ENCODE measurements at places on chromosomes 5 and 9.
A peak's percentile ranks its signal among the peaks of the same experiment; 100 is the strongest.

GRCh38 chr9:15724016-15724415, 171.2 kb downstream of the CCDC171 start:
- no peak for DNase-seq

DNA sequence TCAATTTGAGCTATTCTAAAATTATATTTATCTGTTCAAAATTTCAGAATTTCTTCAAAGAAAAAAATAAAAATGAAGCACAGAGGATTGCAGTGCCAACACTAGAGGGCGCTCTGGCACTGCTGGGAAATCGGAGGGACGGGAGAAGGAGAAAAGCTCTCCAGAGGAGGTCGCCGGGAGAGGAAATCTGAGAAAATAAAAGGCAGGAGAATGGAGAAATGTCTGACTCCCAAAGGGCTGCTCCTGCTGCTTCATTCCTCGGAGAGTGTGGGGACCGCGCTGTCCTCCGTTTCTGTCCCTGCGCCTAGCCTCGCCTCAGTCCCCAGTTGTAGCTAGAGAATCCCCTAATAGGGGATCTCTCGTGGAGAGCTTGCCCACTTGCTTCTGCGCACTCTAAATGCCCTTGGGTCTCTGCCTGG, 40.0 kb upstream of the ARSB start:
- peak; percentile 19 for DNase-seq

GRCh38 chr5:52531105-52531504, 256.6 kb upstream of the ITGA1 start:
- DNase-seq, result no peak

GRCh38 chr5:118952992-118953651, 35.2 kb downstream of the DTWD2 start:
- no peak for DNase-seq

DNA sequence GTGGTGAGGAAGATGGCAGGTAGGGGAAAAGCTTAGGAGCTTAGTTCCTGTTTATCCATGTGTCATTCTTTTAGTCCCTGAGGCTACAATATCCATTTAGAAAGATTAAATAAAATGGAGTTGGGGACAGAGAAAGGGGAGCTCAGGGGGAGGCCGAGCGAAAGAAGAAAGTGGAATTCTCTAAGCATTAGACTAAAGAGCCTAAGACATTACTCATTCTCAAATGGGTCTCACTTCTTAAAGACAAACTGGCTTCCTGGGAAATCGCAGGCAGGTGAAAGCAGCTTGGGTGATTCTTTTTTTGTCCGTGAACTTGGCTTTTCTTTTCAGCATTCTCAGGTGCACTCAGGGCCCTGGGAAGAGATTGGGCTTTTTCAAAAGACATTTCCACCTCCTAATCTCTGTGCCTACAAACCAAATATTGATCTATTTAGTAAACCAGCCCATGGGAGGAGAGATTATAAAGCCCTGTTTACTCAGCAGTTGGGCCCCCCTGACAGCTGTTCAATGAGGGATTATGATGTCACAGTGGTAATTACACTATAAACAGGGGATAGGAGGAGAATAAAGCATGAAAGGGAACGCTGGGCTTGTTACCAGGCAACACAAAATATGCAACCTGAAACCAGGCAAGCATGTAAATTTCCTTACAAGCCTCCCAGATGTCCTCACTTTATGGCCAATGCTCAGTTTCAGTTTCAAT, 584.0 kb downstream of the ACTL7B start:
- no peak for DNase-seq

DNA sequence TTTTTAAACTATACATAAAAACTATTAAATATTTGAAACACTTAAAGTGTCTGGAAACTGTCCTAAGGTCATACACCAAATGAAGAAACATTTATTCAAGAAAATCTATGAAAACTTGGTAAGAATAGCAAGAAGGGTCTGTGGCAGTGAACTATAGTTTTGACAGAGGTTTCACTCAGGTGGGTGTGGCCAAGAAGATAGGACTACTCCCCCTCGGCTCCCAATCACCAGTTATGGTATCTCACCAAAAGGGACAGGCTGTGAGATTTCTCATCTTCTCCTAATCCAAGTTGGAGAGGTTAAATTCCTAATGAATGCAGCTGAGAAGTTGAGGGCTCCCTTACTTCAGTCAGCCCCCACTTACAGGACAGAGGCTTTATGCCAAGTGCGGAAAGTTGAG, 2.9 kb downstream of the ARSK start:
- DNase-seq, result no peak

- no peak for DNase-seq
Observed at GRCh38 chr9:113992994-113993393, 85.1 kb downstream of the AMBP start.

DNA sequence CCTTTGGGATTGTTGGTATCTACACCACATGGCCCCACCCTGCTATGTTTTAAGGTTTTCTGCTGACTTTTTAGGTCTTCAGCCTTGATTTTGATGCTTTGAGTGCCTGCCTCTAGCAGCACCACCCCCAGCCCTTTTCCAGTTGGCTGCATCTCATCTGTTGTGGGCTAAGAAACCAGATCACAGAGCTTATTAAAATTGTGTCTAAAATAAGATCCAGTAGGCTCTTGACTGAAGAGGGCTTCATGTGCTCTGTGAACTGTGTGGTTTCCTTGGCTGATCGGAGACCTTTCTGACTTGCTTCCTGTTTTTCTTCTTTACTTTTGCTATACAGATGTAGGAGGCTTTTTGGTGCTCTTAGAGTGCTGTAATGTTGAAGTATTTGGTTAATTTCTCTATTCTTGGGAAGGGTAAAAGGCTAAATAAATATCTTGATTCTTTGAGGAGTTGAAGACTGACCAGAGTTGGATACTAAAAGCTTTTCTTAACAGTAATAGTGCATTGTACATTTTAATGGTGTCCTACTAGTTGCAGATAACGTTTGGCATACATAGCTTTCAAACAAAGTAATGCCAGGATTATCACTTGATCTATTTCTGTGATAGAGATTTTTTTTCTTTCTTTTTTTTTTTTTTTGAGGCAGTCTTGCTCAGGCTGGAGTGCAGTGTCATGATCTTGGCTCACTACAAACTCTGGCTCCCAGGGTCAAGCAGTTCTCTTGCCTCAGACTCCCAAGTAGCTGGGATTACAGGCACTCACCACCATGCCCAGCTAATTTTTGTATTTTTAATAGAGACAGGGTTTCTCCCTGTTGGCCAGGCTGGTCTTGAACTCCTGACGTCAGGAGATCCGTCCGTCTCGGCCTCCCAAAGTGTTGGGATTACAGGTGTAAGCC, 4.5 kb downstream of the UBE2D2 start:
- DNase-seq, result peak; percentile 30

GRCh38 chr5:38518341-38518740, 38.1 kb downstream of the LIFR start:
- no peak for DNase-seq

- no peak for DNase-seq
Observed at GRCh38 chr9:85246541-85246940, 495.2 kb downstream of the AGTPBP1 start.

GRCh38 chr9:121354141-121354540, 15.9 kb downstream of the STOM start:
- DNase-seq, result no peak

DNA sequence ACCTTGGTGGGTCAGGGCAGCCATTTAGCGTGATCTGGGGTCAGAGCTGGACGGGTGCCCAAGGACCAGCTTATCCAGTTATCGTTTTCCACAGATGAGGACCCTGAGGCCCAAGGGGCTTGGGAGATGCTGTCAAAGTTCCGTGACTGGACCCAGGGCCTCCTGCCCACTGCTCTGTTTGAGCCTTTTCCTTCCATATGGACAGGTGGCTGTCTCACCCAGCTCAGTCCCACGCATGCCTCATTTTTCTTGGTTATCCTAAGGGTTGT, 56.5 kb downstream of the TRIP13 start:
- no peak for DNase-seq

- no peak for DNase-seq
Observed at GRCh38 chr5:127739807-127740384, 36.7 kb downstream of the CCDC192 start.

DNA sequence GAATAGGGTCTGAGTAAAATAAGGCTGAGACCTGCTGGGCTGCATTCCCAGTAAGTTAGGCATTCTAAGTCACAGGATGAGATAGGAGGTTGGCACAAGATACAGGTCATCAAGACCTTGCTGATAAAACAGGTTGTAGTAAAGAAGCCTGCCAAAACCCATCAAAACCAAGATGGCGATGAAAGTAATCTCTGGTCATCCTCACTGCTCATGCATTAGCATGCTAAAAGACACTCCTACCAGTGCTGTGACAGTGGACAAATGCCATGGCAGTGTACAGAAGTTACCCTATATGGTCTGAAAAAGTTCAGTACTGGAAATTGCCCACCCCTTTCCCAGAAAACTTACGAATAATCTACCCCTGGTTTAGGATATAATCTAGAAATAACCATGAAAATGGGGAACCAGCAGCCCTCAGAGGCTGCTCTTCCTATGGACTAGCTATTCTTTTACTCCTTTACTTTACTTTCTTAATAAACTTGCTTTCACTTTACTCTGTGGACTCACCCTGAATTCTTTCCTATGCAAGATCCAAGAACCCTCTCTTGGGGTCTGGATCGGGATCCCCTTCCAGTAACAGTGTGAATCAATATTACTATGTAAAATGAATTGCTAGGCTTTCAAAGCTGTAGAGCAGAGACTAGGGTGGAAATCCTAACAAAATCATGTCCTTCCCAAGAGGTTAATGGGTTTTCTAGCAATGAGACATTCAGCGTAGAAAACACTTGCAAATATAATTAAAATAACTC, 257.8 kb downstream of the KIAA0825 start:
- no peak for DNase-seq

- no peak for DNase-seq
Observed at GRCh38 chr5:99706160-99706559, 777.4 kb upstream of the CHD1 start.

- no peak for DNase-seq
Observed at GRCh38 chr9:82062245-82062644, 73.7 kb downstream of the SPATA31D1 start.

DNA sequence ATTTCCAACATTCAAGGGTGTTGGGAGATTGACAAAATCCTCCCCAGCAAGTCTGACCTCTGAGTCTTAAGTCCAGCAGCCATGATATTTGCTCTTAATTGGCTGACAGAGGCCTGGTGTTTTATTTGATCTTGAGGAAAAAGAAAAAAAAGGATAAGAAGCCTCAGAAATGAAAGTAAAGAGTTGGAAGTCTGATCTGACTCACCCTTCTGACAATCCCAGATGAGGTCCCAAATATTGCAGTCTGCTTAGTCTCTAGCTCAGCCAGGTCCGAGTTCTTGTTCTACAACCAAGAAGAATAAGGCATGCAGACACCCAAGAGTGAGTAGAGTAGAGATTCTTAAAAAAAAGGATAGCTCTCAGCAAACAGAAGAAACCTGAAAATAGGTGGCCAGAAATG, 632.5 kb upstream of the ST8SIA4 start:
- DNase-seq, result no peak

- no peak for DNase-seq
Observed at GRCh38 chr9:37948417-37948980, 44.6 kb upstream of the SLC25A51 start.

GRCh38 chr5:10248378-10249260, 1.1 kb downstream of the ATPSCKMT start:
- no peak for DNase-seq

DNA sequence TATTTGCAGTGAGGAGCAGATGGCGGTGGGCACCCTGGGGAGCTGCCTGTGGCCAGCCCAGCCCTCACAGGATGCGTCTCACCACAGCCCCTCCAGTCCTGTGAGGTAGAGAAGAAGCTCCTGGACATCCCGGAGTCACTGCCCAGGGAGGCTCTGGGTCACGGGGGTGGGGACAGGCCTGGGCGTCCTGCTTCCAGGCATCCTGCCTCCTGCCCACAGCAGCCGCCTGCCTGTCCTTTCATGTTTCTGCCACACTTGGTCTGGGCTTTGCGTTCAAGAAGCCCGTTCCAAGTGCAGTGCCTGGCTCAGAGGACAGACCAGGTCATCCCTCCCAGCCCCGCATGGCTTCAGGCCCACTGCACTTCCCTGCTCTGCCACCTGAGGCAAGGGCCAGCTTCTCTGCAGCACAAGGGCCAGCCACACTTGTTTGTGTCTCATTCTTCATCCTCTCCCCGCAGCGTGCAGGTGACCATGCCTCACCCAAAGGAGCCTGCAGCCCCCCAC, 38.2 kb downstream of the ZDHHC11B start:
- no peak for DNase-seq

GRCh38 chr9:118569148-118569547, 800.1 kb downstream of the BRINP1 start:
- no peak for DNase-seq

DNA sequence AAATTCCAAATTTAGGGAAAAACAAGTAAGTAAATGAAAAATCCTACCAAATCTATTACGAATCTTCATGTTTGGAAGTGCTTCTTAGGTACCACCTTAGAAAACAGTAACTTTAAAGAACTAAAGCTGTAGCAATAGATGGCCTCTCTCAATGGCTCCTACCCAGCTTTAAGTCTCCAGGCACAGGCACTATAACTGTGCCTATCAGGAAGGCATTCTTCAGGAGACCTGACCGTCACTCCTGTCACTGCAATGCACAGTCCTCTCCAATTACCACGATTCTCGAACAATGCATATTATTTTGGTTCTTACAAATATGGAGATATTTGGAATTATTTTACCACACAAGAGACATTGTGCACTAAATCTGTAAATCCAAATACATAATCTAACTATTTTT, 12.9 kb downstream of the NFIB start:
- DNase-seq, result no peak

DNA sequence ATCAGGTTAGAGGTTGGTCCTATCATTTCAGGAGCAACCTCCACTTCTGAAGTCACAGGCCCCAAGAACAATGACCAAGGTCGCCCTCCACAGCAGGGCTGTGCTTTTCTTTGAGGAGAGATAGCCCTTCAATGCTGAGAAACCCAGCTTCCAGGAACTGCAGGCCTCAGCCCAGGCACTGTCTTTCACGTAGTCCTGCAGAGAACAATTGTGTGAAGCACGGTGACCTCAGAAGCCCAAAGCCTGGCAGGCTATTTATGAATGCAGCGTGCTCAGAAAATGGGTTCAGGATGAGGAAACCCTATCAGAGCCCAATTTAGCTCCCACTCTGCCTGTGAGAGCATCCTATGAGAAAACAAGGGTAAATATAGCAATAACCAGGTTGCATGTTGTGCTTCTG, 388.3 kb downstream of the PLK2 start:
- no peak for DNase-seq

- DNase-seq, result no peak
Observed at GRCh38 chr5:41559184-41559583, 48.8 kb upstream of the PLCXD3 start.

DNA sequence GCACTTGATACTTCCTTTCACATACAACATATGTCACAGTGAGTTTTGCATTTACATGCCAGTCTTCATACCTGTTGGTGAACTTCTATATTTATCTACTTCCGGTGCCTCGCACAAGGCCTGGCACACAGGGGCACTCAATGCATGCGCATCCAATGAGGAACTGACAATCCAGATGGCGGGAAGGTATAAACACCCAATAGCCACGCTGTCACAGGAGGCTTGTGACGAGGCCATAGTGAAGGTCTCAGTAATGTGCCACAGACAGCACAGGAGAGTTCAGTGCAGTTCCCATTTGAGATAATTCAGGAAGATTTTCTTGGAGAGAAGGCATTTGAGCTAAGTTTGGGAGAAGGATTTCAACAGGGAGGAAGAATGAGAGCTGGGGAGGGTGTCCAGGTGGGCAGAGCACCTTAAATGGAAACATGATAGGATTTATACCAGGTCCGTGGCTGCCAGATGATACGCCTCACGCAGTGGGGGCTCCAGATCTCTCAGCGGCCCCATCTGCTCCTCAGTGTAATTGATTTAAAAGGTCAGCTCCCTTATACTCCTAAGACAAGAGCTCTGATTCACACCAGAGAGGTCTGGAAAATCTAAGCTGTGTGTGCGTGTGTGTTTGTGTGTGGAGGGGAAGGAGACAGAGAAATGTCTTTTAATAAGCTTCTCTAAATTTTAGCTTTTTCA, 206.2 kb downstream of the DCP2 start:
- DNase-seq, result no peak

GRCh38 chr9:115673599-115673998, 480.0 kb upstream of the PAPPA start:
- DNase-seq, result no peak
